ENCODE measurements at places on chromosomes 5 and 9. TPM values are rescaled to one million over a fixed set of nuclear protein-coding genes. Genes with fewer than 3 reads are reported as not detected.

GRCh38 chr5:98543490-98543889 lies 230.0 kb upstream of the RGMB start:
- no peaks in the 10 kb centered on the region for H3K36me3 ChIP-seq
- H3K4me3 ChIP-seq: no peak overlapping the region

DNA sequence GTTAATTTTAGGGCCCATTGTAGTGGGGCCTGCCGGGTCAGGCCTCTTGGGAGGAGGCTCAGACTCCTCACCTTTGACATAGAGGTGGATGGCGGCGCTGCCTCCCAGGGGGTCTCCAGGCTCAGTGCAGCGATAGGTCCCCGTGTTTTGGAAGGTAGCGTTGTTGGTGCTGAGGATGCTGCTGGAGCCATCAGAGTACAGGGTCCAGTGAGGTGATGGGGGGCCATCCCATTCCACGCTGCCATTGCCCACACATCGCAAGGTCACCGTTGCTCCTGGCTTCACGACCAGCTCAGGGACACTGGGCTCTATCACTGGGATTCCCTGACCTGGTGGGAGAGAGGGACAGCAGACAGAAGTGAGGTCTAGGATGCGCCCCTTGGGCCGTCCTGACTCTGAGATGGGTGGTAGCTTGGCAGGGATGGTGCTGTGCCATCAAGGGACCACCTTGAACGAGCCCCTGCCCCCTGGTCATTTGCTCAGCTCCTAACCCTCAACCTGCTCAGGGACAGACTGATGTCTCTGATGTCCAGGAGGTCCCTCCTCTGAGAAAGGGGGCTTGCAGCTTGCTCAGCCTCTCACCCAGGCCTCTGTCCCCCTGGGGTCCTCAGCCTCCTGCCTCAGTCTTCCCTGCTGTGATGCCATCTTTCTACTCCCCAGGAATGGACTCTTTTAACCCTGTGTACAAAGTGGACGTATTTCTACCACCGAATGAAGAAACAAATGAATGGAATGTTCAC lies 5.5 kb downstream of the CSF1R start:
- no peak overlapping the region for H3K4me3 ChIP-seq
- no peaks in the 10 kb centered on the region for H3K36me3 ChIP-seq
- no peak overlapping the region for H3K27ac ChIP-seq

GRCh38 chr5:76938177-76938576 lies 14.7 kb upstream of the CRHBP start:
- H3K27ac ChIP-seq: no peak overlapping the region
- H3K36me3 ChIP-seq: no peaks in the 10 kb centered on the region
- DNase-seq: no peak

TPPP gene
- total RNA-seq: 4.3 TPM

FIBCD1 gene
- not detected for total RNA-seq

MARVELD2 gene
- 11.1 TPM for total RNA-seq

All from breast epithelium (tissue), 4 donors.